Coronary artery (tissue), 2 donors: ENCODE measurements at places on chromosomes 13 and 19.

GRCh38 chr19:45645068-45645630 lies 6.0 kb upstream of the EML2 start:
- no peak for DNase-seq

DNA sequence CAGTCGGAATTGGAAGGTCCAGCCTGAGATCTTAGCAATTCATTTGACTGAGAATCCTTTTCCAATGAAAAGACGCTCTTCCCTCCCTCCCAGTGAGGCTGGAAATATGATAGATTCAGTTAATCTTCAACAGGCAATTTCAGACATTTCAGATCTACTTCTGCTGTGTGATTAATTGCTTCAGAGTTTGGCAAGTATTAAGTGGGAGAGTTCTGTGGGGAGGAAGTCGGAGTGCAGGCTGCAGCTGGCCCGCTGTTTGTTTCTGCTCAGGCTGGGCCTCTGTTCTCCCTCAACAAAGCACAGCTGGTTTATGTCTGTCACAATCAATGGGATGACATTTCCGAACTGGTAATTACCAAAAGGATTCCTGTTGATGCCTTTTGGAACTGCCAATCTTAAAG lies 178.2 kb downstream of the NDFIP2 start:
- DNase-seq: no peak

DNA sequence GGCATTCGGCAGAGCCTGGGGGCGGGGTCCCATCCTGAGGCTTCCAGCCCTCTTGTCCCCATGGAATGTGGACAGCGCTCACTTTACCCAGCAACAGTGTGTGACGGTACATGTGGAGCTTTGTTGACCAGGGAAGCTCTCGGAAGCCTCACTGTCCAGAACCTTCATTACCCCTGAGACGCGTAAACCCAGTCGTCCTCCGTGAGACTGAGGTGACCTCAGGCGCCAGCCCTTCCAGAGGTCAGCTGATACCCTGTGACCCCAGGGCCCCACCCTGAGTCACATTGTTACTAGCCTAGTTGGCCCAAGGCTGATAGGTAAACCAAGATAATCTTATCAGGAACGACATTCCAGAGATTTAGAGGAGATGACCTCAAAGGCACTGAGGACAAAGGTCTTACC lies 10.2 kb upstream of the TMEM160 start:
- DNase-seq: no peak

DNA sequence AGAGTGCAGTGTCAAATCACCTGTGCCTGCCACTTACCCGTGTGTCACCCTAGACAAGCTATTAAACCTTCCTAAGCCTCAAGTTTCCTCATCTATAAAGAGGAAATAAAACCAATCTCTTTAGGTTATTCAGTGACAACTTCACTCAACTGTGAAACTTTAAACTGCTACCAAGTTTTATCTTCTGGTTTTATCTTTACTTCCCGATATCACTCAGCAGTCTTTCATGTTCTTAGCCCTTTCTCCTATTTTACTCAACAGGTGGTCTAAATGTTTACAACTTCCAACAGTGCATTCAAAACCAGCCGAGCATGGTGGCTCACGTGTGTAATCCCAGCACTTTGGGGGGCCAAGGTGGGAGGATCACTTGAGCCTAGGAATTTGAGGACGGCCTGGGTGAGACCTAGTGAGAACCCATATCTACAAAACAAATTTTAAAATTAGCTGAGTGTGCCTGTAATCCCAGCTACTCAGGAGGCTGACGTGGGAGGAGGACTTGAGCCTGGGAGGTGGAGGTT lies 59.6 kb downstream of the GPALPP1 start:
- DNase-seq: no peak

DNA sequence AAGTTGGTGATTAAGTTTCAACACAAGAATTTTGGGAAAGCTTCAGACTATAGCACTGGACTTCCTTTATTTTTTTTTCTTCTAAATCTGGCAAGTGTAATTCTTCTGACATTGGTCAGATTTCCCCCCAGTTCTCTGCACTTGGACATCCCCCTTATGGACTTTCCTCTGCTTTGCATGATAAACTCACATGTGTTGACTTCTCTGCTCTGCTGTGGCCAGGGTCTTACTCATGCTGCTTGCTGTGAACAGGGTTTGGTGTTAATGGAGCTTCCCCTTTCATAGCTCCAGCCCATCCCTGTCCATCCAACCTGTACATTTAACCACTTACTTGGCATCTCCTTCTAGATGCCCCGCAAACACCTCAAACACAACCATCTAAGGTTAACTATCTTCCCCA lies 70.5 kb upstream of the SPATA13 start:
- DNase-seq: no peak

- DNase-seq: no peak
Measured at GRCh38 chr19:3785451-3785937, 687 bp downstream of the MATK start.
